Cardiac muscle cell (in vitro differentiated cells and primary cell): ENCODE measurements at places on chromosomes 7 and 10.

DNA sequence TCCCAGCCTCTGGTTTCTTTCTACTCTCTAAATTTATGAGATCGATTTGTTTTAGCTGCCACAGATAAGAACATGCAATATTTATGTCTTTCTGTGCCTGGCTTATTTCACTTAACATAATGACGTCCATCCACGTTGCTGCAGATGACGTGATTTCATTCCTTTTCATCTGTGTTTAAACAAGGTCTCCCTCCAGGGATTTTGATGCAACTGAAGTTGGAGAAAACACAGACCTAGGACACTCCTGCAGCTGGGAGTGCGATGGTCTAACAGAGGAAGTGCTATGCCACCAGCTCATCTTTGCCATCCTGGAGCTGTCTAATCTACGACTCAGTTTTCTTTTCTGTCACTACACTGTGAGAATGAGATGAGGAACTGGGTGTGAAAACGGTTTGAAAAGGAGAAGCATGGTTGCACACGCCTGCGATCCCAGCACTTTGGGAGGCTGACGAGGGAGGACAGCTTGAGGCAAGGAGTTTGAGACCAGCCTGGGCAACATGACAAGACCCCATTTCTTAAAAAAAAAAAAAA, 1.5 kb upstream of the KCTD7 start:
- DNase-seq, result peak; percentile 56

GRCh38 chr7:40965774-40966173, 737.1 kb downstream of the INHBA start:
- DNase-seq, result no peak

DNA sequence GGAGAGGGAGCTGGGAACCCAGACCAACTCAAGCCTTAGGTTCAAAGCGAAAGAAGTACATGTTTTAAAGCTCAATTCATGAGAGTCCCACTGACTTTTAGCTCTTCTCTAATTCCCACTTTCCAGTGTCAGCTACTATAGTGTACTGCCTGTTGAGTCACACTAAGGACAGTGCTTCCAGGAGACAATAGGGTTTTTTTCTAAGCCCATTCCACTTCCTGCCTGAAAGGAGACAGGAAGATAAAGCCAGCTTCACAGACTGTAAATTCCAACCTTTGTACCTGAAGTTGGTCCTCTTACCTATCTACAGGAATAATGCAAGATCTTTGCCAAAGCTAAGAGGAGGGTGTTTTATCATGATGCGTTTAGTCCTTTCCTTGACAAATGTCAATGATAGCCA, 4.4 kb downstream of the MSRB2 start:
- no peak for DNase-seq

DNA sequence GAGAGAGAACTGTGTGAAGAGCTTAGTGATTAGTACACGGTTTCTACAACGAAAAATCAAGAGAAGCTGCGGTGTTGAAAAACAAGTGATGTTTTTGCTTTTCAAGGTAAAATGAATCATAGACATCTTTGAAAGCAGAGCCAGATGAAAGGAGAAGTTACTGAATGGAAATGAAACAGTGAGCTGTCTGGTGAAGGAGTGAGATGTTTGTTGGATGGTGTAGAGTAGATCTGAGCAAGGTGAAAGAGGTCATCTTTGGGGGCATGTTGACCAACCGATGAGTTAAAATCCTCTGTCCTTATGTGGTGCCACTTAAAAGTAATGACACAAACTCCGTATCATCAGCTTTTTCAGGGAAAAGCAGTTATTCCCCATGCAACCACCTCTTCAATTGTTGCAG, 177.4 kb downstream of the CDCA7L start:
- no peak for DNase-seq

DNA sequence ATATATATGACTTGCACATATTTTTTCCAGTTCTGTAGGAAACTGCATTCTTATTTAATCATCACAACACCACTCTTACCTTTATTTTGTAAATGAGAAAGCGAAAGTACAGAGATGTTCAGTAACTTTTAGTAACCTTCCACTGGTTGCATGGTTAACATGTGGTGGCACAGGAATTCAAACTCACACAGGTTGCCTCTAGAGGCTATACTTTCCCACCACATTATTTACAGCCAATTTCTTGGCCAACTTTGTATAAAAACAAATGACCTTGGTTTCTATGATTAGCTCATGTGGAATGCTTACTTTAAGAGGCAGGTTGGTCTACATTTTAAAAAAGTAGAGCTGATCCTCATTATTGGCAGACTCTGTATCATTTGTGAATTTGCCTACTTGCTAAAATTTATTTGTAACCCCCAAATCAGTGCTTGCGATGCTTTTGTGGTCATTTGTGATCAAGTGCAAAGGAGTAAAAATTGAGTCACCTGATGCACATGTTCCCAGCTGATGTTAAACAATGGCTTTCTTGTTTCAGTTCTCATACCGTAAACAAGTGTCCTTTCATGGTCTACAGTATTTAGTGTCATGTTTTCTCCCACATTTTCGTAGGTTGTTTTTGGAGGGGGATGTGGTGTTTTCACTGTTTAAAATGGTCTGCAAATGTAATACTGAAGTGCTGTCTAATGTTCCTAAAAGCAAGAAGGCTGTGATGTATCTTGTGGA, 14.8 kb downstream of the BBS9 start:
- no peak for DNase-seq

GRCh38 chr10:69181433-69181832, 1.4 kb downstream of the SUPV3L1 start:
- no peak for DNase-seq

GRCh38 chr10:97465982-97466381, 20.0 kb downstream of the ZDHHC16 start:
- no peak for DNase-seq

DNA sequence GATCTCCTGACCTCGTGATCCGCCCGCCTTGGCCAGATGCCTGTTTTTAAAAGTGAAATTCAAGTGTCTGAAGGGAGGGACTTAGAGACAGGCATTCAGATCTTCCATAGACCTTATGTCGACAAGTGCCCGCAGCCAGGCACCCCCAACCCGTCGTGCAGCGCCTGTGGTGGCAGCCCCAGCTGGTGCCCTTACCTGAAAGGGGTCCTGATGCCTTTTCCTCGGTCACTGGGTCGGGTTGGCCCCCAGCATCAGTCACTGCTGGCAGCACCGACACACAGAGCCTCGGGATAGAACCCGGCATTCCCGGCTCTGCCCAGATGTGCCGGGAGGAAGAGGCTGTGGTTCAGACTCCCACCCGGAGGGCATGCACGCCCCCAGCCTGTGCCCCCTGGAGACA, 23.3 kb downstream of the LRRC27 start:
- DNase-seq, result no peak

GRCh38 chr7:93160410-93160809, 12.2 kb upstream of the SAMD9L start:
- peak; percentile 20 for DNase-seq

GRCh38 chr10:72260976-72261783, 12.5 kb upstream of the DDIT4 start:
- no peak for DNase-seq

- no peak for DNase-seq
Observed at GRCh38 chr7:22124941-22125340, 179.2 kb upstream of the CDCA7L start.

DNA sequence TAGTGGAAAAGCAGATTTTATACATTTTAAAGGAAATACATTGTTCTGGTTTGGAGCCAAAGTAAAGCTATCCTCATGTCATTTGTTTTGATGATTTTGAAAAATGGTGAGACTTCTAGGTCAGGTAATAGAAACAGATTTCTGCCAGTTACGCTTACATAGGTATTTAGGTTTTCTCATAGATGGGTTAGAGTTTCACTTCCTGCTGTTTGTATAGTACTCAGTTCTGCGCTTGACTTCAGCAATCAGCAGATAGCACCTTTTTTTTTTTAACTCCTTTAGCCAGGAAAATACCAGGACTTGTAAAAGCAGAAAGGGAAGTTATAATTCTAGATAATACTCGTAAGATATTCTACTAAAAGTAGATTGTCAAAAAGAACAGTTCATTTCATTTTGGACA, 209.8 kb upstream of the POM121L12 start:
- no peak for DNase-seq

GRCh38 chr10:10363217-10363616, 654.5 kb upstream of the CELF2 start:
- no peak for DNase-seq

GRCh38 chr10:13790196-13790595, 203.4 kb downstream of the PRPF18 start:
- DNase-seq, result no peak

- DNase-seq, result peak; percentile 58
Observed at GRCh38 chr7:138934861-138935260, 46.3 kb downstream of the KIAA1549 start.

GRCh38 chr10:49175587-49176309, 12.4 kb downstream of the TMEM273 start:
- no peak for DNase-seq

GRCh38 chr7:3294432-3295100, 6.5 kb upstream of the SDK1 start:
- DNase-seq, result no peak

GRCh38 chr10:110336111-110336721, 31.5 kb upstream of the SMNDC1 start:
- peak; percentile 49 for DNase-seq

DNA sequence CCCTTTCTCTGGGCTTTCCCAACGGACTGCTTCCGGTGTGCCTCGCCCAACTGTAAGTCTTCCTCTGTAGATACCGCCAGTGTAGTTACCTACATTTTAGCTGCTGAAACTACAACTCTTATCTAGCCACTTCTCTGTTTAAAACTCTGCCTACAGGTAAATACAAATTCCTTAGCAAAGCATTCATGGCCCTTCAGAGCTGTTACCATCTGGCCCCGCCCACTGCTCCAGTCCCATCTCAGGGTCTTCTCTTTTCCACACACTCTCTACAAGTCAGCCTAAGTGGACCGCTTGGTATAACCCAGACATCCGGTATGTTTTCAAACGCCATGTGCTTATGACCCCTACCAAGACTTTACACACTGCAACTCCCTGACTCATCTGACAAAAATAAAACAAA, 41.0 kb upstream of the LAMB4 start:
- no peak for DNase-seq

DNA sequence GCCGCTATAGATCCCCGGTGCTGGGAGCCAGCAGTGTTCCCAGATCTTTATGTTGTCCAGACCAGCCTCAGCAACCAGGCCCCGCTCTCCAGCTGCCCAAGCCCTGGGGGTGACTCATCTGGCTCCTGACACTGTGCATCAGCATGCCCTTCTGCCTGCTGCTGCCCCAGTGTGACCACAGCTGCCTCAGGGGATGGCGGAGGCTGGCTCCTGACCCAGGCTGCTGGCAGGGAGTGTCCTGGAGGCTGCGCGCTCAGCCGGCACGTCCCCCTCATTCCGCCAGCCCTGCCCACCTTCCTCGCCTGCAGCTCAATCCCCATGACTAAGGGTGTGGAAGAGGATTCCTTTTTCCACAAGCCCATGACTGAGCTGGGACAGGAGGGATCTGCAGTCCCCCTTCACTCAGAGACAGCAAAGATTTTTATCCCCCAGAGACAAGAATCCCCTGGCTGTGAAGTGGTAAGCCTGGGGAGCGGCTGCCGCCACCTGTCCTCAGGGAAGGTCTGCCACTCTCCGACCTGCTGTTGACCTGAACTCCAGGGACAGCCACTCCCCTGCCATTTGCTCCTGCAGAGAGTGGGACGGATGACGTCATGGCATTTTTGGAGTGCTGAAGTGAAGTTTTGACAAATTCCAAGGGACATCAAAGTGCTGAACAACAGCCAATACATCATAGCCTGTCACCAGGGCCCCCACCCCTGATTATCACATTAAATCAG, 182.8 kb upstream of the BMPER start:
- peak; percentile 91 for DNase-seq

GRCh38 chr7:75018570-75019364, 54.3 kb downstream of the CASTOR2 start:
- no peak for DNase-seq

DNA sequence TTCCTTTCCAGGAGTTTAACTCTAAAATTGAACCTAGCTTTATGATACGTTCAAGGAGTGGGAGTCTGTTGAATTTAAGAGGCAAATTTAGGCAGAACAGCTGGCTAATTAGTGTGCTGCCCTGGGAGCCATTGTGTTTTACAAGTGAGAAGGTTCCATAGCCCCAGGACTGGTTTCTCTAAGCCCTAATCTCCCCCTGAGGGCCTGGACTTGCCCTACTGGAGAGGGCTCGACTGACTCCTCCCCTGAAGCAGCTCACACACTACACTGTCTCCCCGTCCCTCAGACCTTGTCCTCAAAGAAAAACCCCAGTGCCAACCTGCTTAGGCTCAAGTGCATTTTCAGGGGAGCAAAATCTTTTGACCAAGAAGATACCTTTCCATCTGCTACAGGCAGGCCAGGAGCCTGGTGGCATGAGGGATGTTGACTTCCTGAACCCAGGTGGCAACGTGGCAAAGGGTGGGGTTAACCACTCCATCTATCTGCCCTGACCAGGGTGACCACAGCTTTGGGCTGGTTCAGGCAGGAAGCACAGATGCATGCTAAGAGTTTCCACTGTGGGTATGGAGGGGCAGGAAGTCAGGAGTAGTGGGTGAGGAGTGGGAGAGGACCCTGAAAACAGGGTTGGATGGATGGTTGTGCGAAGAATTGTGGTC, 68.9 kb upstream of the CARD11 start:
- DNase-seq, result no peak

DNA sequence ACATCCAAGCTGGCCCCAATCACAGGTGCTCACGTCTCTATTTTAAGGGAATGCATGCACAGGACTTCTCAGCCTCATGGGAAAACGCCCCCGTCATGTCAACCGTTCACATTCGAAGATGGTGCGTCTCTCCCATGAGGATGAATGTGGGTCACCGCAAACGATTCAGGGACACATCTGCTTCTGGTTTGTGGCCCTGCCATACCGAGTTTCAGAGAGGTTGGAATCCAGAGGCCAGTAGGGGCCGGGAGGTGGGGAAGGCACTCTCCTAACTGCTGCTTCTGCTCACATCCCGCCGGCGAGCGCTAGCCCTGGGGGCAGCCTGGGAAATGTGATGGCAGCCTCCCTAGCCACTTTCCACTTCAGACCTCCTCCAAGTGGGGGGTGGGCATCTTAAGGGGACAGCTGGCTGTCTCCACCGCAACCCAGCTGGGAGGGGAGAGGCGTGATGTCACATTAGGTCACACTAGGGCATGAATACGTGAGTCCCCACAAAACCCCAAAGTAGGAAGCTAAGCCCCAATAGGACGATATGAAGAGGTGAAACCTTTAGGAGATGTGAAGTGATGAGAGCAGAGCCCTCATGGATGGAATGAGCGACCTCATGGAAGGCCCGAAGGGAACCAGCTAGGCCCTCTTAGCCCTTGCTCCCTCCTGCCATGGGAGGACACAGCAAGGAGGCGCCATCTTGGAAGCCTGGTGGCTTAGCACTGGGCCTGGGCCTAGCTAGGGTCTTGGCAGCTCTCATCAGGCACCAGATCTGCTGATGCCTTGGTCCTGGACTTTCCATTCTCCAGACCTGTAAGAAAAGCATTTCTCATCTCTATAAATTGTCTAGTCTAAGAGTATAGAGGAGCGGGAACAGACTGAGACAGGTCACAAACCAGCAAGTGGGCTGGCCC, 107.8 kb downstream of the TCERG1L start:
- no peak for DNase-seq

DNA sequence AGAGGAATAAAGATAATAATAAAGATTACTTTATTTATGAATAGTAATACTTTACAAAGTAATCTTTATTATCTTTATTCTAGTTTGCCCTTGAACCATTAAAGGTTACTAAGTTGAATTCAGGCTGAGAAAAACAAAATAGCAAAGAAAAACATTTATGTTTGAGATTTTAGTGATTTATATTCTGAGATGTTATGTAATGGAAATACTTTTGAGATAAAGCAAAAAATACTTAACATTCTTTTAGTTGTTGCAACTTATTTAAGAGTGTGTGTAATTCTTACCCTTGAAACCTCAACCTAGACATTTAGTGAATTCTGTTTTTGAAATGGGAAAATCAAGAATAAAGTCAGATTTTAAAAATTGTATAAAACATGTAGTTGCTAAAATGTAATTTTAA, 40.0 kb downstream of the MINPP1 start:
- DNase-seq, result no peak
